ENCODE measurements at places on chromosomes 1 and 21.

- no peak for DNase-seq
Observed at GRCh38 chr21:37636152-37636860, 269.7 kb downstream of the DYRK1A start.

- no peak for DNase-seq
Observed at GRCh38 chr1:77548285-77548684, 134.2 kb downstream of the ZZZ3 start.

DNA sequence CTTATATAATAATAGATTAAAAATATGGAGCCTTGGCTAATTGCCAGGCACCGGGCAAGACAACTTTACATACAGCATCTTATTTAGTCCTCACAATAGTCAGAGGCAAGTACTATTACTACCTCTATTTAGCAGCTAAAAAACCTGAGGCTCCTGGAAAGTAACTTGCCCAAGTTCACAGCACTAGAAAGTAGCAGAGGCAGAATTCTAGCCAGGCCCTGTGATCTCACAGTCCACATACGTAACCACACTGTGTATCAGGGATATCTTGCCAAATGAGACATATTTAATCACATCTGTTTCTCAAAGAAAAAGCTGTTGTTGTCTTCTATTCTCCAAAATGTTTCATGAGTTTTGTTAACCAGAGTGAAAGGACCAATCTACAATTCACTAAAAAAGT lies 378.5 kb downstream of the PLPP3 start:
- no peak for DNase-seq

DNA sequence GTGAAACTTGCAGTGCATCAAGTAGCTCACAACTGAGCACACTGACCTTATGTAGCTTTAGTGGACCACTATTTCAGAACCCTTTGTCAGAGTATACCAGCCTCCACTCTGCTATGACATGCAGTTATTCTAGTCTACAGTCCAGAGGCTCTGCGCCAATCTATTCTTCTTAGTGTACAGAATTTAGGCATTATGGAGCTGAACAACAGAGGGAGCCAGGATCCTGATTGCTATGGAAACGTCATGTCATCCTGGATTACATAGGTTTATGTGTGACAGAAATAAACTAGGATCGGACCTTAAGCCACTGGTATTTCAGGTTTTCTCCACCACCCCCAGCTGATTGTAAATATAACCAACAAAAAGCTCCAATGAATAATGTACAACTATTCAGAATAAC lies 48.1 kb upstream of the EEIG2 start:
- no peak for DNase-seq

DNA sequence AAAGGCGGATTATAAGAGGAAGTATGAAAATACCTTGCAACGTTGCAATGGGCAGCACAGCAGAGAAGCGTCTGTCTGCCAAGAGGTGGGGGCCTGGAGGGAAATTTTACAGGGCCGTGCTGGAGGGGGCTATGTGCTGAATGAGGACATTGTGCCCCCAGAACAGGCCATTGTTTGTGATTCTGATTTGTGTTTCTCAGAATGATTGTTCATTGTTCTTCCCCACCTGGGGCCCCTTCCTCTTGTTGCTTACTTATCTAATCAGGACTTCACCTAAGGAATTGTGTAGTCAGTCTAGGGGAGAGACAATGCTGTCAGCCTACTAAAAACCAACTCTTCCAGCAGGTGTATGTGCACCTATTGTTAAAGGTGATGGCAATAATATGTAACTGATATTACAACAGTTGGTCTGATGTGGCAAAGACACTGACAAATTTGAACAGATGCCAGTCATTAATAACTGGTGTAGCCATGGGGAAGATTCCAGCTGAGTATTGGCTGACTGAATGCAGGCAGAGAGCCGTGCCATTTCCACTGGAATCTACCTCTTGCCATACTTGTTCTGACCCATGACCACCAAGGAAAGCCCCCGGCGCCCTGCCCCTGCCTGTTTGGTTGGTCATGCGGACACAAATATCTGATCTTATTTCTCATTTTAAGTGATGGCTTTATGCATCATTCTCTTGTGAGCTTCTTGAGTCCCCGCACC lies 45.2 kb upstream of the PSEN2 start:
- DNase-seq, result no peak

GRCh38 chr1:220371324-220371723 lies 99.1 kb upstream of the RAB3GAP2 start:
- DNase-seq, result no peak

DNA sequence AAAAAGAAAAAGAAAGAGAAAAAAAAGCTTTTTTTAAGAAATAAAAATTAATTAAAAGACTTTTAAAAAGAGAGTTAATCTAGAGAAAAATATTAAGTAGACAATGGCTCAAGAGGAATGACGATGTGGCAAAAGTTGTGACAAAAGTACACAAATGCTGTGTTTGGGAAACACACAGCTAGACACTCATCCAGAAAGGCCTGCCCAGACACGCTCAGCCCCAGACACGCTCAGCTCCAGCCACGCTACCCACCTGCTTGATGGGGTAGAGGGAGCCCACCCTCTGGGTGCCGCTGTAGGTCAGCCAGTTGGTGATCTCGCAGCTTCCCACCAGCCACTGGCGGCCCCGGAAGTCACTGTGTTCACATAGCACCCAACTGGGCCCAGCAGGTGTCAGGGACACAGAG lies 10.2 kb downstream of the CD52 start:
- DNase-seq, result no peak

DNA sequence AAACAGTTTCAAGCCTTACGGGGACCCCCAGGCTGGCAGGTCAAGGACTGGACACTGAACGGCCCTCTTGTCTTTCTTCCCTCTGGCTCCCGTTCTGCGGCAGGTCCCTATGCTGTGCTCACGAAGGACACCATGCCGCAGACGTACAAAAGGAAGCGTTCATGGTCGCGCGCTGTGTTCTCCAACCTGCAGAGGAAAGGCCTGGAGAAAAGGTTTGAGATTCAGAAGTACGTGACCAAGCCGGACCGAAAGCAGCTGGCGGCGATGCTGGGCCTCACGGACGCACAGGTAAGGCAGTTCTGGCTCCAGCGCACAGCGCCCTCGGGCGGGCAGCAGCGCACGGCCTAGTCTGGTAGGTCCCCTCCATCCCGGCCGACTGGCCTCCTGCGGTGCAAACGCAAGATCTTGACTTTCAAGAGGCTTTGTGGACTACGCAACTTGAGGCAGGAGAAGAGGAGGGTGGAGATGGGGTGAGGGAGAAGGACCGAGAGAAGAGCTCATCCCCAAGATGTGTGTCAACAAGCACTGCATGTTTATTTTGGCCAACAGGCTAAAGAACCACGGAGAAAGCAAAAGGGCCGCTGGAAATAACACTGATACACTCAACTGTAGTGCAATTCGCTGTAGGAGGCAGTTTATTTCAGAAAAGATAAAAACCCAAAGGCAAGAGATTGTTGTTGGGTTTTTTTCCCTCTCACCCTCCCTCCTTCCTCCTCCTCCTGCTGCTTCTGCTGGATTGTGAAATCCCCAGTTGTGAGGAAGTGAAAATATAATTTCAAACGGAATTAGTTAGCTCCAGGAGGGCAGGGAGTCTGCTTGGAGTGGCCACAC lies 3.0 kb downstream of the HLX start:
- DNase-seq, result no peak

- DNase-seq, result peak; percentile 53
Observed at GRCh38 chr1:208243967-208244916, at the start of gene PLXNA2. Gene PLXNA2 (minus strand): TSS chr1:208244384. CDS start chr1:208217922, 26,462 bp downstream.

DNA sequence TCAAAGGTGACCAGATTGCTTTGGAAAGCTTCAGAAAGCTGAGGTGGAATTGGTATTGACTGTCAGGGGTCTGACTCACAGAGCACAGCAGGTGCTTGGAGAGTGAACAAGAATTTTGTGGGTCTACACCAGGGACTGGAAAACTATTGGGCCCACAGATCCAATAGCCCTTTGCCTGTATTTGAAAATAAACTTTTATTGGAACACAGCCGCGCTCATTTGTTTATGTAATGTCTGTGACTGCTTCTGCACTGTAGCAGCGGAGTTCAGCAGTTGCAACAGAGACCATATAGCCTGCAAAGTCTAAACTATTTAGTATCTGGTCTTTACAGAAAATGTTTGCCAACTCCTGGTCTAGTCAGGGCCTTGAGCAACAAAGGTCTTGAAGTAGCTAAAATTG lies 315.6 kb downstream of the NFIA start:
- DNase-seq, result no peak

DNA sequence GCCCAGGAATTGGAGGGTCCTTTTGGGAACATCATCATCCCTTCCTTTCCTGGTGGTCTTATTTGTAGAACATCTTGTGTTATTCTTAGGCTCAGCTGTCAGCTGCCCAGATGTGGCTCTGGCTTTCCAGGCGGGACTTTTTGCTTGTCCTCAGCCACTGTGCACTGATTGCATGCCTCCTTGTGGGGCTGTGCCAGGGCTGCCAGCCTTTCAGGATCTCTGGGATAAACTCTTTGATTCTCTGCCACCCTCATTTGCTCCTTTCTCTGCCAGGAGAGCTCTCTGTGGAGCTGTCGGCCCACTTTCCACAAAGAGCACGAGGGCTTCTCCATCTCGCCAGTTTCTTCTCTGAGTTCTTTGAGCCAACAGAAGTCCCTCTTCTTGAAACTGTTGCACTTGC lies 63.1 kb downstream of the PTPRU start:
- no peak for DNase-seq

- DNase-seq, result peak; percentile 27
Observed at GRCh38 chr1:170670802-170671628, 7.1 kb downstream of the PRRX1 start.

GRCh38 chr1:181806746-181807145 lies 254.8 kb downstream of the ZNF648 start:
- DNase-seq, result no peak

- DNase-seq, result no peak
Observed at GRCh38 chr1:175197531-175197930, 5.0 kb upstream of the KIAA0040 start.

DNA sequence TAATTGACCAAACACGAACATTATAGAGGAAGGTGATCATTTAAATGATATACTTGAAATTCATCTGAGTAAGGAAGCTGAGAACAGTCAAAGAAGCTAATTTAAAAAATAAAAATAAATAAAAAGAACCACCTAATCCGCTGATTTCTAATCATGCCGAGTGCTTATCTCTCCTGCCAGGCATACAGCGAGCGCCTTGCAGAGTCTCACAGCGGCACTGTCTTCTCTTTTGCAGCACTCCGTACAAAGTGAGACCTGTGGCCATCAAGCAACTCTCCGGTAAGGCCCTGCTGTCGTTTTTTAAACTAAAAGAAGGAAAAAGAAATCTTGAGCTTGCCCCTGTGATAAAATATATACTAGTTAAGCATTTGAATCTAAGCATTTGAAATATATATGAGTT lies 45.3 kb downstream of the PDE9A start:
- DNase-seq, result no peak

DNA sequence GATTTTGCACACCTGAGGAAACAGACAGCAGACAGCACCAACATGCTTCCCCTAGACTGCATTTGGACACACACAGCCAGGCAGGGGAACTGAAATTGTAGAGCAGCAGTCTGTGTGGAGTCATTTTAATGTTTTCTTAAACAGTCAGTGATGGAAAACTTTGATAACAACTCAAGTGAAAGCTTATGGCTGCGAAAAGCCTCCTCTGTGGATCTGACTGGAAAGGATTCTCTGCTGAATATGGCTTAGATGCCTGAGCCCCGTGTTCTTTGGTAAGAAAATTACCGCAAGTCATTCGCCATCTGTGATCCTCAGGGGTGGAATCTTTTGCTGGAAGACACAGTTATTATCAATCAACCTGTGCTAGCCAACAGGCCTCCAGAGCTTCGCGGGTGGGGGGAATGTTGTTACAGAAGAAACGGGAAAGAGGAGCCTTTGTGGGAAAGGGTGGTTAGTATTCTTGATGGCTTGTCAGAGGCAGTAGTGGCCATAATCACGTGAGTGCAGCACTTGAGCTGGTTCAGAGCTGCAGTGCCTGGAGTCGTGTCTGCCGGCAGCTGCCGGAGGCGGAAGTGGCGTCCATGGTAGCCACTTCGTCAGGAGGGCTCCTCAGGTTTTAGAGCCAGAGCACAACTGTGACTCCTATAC lies 204.7 kb downstream of the ST6GALNAC3 start:
- no peak for DNase-seq

DNA sequence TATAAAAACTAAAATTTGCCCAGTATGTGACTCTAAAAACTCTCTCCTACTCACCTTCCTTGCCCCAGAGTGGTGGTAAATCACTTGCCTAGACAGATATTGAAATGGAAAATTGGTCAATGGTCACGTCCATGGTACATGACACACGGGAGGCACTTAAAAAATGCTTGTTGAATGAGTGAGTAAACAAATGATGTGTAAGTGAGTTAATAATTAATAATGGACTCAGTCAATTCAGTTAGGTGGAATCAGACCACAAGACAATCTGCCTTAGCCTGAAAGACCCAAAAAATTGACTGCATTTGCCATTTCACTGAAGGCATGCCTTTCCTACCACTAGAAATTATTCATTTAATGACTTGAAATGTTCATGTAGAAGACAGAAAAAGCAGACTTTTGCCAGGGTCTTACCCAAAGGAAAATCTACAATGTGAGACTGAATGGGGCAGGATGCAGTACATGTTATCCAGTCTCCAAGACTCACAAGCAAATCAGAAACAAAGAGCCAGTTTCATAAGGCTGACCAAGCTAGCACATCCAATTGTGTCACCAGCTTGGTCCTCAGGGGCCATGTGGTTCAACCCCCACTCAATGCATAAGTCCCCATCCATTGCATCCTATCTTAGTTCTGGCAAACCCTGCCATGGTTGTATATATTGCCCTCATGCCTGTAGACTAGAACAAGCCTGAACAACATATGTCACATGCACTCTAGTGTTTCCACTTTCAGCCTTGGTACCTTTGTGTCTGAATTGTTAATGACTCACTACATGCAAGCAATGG lies 73.6 kb downstream of the TBX15 start:
- DNase-seq, result no peak

GRCh38 chr1:88451856-88452255 lies 232.2 kb upstream of the PKN2 start:
- DNase-seq, result no peak

DNA sequence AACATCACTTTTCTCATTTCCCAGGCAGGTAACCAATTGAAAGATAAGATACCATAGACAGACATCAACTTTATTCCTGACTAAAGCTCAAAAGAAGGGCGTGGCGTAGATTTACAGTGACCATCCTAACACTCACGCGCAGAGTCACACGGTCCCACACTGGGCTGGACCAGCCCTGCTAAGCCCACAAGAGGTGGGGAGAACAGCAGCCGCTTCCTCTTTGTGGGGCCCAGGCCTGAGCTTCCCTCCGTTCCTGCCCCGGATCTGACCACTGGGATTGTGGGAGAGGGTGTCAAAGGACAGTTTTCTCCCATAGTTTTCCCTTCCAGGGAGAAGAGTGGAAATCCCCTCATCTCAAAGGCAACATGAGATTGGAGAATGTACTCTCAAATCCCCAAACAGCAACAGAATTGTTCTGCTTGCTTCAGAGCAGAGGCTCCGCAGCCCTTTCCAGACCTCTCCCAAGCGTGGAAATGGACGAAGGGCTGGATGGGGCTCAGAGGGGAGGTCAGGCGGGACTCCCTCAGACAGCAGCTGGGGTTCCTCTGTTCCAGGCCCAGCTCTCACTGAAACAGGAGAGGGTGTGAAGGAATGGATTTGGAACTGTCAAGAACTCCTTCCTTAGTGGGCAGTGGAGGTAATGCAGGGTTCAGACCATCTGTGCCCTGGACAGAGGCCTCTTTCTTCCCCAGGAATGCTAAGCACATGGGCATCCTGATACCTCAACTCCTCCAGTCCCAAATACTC lies 33.7 kb downstream of the L1TD1 start:
- DNase-seq, result no peak
